ENCODE measurements at places on chromosomes 6 and 20.
A peak's percentile ranks its signal among the peaks of the same experiment; 100 is the strongest.

DNA sequence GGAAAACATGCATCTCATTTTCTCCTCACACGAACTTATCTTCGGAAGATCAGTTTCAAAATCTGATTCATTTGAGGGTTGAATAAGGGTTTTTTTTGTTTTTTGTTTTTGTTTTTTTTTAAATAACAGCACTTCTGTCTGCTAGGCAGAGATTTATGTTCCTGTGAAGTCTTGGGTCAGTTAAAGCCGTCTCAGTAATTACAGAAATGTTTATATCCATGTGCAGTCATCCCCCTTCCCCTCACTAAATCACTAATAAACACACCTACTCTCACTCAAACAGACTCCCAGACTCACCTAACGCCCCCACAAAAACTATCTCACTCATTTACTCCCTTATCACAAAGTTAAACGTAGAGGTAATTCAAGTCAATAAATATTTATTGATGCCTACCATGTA lies 214.2 kb upstream of the SUPT3H start:
- no peak for DNase-seq

GRCh38 chr6:34731393-34732060 lies 25.8 kb upstream of the SNRPC start:
- DNase-seq: no peak

GRCh38 chr6:111486475-111486874 lies 3.5 kb upstream of the REV3L start:
- DNase-seq: no peak

GRCh38 chr6:15551262-15551661 lies 111.6 kb downstream of the DTNBP1 start:
- DNase-seq: no peak

DNA sequence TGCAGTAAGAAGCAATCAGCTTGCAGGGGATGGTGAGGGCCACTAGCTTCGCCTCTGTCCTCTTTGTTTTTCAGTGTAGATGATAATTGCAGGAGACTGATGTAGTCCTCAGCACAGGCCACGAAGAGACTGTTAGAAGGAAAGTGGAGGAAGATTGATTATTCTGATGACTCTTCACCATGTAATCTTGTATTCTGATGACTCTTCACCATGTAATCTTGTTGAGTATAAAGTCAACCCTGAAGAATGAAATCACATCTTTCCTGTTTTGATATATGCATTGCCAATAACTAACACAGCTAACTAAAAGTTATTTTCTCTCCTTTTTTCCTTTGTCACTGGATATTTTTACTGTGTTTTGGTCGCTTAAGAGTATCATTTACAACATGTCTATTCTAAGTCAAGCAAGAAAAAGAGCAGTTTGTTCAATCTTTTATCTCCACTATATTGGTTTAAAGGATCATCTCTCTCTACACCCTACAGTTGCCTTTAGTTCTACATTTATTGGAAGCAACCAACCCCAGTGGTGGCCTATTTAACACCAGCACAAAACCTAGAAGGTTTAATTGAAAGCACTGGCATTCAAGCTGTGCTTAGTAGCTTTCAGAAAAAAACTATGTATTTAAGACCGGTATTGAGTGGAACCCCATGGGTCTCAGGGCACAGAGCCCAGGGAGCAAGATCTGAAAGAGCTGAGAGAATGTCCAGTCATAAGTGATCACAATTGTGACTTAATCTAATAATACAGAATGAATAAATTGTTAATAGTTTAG lies 107.2 kb upstream of the BTBD3 start:
- peak; percentile 26 for DNase-seq

- DNase-seq: no peak
Measured at GRCh38 chr20:53302695-53303412, 290.8 kb downstream of the ZNF217 start.

GRCh38 chr6:111748231-111748647 lies 125.0 kb downstream of the FYN start:
- no peak for DNase-seq

GRCh38 chr20:62192635-62193034 lies 9.8 kb downstream of the MTG2 start:
- no peak for DNase-seq

GRCh38 chr20:59902470-59902869 lies 31.0 kb downstream of the SYCP2 start:
- DNase-seq: no peak

DNA sequence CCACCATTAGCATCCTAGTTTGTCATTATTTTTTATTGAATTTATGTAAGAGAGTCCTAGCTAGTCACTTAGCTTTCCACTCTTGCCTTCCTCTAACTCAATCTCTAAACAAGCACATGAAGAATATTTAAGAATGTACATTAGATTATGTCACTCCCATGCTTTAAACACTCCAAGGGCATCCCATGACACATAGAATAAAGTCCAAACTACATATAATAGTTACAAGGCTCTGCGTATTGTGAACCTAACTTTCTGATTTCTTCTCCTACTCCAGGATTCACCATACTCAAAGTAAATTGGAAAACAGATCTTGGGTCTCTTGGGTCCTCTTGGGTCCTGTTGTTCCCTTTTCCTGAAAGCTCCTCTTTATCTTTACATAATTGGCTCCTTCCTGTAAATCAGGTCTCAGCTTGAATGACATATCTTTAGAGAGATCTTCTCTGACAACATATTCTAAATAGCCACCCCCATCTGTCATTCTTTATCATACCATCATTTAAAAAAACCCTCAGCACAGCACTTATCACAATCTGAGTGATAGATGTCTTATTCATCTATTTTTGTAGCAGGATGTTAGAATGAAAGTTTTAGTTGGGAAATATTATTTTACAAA lies 1042.4 kb upstream of the FLRT3 start:
- DNase-seq: no peak

DNA sequence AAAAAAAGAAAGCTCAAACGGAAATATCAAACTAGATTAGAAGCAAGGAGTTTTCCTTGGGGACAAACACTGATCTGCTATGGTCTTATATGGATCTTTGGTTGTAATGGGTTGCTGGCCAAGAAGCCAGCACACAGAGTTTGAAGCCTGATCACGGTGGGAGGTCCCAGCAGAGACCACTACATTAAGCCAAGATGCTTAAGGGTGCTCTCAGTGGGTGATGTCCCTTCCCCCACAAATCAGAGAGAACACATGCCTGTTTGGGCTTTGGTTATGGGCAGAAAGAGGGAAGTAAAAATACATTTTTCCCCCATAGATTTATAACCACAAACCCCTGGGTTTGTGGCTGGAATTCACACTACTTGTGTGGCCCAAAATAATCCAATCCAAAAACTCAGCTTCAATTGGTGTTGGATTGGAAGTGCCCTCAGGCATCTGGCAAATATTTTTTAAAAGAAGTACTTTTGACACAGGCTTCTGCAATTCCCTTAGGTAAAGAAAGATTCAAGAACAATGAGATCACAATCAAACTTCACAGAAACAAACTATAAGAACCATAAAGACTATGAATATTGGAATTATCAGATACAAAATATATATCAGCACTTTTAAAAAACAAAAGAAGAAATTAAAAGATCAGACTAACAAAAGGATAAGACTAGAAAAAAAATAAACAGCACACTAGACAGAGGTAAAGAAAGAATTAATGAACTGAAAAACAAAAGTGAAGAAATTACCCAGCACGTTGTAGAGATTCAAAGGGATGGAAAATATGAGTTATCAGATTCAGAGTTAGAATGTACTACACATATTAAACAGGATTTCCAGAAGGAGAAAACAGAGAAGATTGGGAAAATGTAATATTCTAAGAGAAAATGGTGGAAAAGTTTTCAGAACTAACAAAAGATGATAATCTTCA lies 44.7 kb downstream of the ESF1 start:
- DNase-seq: no peak

DNA sequence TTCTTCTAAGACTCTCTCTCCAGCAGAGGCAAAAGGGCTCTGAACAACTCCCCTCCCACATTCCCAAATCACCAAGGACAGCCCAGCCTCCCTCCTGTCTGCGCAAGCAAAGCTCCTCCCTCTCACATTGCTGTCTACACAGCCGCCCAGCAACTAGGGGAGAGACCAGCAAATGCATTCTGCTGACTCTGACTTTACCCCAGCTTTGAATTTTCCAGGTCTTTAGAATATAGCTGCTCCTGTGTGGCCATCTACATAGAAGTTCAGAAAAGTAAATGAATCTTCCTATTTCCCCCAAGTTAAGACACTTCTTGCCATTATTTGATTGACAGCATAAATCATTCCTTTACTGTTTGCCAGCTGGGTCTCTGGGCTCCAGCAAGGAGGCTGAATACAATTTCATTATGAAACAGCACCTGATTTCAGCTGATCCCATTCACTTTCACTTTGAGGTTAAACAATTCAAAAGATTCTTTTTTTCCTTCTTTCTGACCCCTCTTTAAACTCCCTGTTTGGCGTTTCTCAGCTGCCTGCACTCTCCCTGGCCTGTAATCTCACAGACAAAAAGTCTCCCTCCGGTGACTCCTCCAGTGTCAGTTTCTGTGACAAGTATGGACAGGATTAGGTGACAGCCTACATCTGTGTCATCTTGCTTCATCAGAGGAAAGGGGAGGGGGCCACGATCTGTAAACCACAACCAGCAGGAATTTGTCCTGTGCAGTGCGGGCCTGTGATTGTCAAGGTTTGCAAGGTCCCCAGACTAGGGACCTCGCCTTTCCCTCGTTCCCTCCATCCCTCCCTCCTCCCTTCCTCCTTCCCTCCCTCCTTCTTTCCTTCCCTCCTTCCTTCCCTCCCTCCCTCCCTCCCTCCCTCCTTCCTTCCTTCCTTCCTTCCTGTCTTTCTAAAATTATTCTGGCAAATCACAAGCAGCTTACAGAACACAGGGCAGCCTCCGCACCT lies 205.6 kb upstream of the RIN2 start:
- DNase-seq: no peak

DNA sequence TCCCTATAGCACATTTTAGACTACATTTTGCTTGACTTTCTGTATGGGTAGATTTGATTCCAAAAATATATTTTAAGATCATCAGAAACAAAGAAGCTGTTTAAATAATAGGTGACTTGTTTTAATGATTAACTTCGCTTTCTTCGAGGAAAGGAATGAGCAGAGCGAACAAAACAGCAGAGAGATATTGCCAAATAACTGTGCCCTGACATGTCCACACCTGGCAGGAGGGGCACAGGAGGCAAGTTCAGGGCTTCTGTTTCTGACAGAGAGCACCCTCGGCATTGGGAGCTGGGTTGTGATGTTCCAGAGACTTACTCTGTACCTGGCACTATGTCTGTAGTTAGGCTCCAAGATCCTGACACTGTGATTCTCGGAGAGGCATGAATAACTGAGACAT lies 155.7 kb upstream of the SASH1 start:
- no peak for DNase-seq

- no peak for DNase-seq
Measured at GRCh38 chr6:169885831-169886230, 134.4 kb downstream of the ERMARD start.

GRCh38 chr6:80003826-80004172 lies 650 bp upstream of the TTK start:
- no peak for DNase-seq

- peak; percentile 15 for DNase-seq
Measured at GRCh38 chr6:53771785-53772624, 22.8 kb upstream of the LRRC1 start.

DNA sequence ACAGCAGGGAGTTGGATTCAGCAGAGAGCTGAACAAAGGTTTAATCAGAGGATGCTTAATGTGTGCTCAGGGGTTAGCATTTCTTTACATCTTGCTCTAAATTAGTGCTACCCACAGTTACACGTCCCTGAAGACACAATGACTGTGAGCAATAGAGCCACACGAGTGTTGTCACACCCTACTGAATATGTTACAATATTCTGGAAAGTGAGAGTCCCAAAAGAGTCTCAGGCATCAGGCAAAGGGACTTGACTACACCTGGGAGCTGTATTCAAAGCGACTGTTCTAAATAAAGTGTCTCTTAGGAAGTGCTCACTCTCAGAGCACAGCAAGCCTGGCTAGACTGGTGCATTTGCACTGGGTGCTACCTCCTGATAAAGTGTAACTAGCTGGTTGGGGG lies 108.7 kb downstream of the GRM4 start:
- no peak for DNase-seq

DNA sequence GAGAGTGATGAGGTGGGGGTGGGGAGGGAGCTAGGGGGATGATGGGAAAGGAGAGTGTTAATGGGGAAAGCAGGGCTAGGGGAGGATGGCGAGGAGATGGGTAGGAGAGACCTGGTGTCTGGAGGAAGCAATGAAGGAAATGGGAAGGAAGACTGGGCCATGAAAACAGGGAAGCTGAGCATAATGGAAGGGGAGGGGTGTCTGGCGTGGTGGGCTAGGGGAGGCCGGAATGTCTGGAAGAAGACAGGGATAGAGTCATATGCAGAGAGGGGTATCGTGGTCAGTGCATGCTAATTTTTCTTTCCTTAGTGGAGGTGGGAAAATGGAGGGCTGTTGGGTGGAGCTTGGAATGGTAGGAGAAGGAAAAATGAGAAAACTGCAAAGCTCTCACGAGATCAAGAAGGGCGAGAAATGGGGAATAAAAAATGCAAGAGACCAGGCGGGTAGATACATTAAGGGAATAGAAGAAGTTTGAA lies 423 bp downstream of the KLHDC3 start:
- peak; percentile 39 for DNase-seq

GRCh38 chr6:170096803-170097504 lies 193.9 kb downstream of the DLL1 start:
- DNase-seq: no peak

GRCh38 chr6:162099685-162100084 lies 627.9 kb downstream of the PRKN start:
- DNase-seq: peak; percentile 65

DNA sequence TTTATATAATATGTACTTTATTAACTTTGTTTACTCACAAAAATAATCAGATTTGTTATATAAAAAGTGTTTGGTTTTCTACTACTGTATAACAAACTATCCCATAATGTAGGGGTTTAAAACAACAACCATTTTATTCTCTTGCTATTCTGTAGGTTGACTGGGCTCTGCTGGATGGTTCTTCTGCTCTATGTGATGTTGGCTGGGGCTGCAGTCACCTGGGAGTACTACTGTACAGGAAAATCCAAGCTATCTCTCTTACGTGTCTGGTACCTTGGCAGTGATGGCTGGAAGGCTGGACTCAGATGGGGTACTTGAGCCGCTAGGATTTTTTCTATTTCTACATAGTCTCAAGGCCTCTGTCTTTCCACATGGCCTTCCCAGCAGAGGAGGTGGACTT lies 44.0 kb upstream of the UBR2 start:
- DNase-seq: no peak

GRCh38 chr6:159089443-159089842 lies 44.7 kb upstream of the TAGAP start:
- no peak for DNase-seq

- no peak for DNase-seq
Measured at GRCh38 chr6:42038811-42039408, 11.4 kb upstream of the TAF8 start.

- no peak for DNase-seq
Measured at GRCh38 chr20:3784216-3784853, 2.2 kb downstream of the CENPB start.

GRCh38 chr6:45880676-45881075 lies 135.0 kb downstream of the CLIC5 start:
- DNase-seq: no peak

All from RKO (cell line).